ENCODE measurements at places on chromosomes 2 and 18.

DNA sequence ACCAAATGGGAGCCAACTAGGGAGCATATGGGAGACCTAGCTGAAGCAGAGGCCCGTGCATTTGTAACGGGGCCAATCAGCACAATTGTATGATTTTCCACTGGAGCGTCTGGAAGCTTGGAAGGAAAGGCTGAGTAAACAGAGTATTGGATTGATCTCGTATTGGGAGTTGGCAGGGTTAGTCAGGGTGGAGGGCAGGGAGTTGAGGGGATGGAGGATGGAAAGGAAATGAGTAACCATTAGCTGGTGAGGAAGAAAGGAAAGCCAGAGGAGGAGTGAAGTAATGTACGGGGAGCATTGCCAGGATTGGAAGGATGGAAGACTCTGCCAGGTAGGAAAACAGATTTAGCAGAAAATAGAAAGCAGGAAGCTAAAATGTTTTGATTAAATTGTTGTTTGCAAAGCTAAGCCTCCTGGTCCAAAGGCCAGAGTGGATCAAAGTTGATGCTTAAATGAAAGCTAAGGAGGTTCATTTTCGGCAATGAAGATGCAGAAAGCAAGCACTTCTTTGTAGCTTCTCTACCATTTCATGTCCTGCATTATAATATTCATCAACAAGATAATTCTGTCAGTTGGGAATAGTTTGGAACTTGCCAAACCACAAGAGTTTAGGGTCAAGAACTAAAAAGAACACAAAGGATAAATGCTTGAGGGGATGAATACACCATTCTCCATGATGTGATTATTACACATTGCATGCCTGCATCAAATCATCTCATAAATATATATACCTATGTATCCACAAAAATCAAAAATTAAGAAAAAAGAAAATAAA, 75.6 kb upstream of the TTN start:
- no peaks in the 10 kb centered on the region for H3K4me1 ChIP-seq
- DNase-seq = no peak
- no peaks in the 10 kb centered on the region for H3K36me3 ChIP-seq
- H3K27me3 ChIP-seq = no peaks in the 10 kb centered on the region

DNA sequence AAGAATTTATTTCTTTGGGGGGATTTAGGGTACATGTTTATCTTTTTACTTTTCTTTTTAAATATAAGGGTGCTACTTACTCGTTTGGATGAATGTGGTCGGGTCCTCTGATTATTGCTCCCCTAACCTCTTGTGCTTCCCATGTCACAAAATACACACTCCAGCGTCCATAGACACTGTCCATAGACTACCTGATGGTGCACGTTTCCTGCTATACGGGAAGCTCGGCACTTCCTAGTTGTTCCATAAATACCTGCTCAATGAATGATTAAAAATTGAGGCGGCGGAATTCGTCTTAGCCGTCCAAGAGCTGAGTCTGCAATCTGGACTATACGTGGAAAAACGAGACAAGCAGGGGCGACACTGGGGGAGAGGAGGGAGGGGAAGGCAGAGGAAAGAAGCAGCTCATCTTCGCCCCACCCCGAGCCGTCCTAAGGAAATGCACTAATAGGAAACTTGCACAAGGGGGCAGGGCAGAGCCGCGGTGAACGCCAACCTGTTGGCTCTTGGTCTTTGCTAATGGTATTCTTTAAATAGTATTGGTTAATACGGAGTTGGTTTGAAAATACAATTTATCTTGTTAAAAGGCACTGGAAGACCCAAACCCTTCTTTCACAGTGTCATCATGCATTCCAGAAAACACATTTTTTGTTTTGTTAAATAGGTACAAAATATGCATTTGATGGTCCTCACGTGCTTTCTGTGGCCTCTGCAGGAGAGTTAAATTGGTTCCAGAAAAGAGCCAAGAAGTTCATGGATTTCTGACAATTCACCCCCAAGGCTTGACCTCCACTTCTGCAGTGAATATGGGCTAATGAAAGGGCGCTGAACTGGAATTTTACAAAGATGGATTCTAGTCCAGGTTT, 73.0 kb upstream of the KCTD1 start:
- peaks cover 5% of the 10 kb centered on the region for H3K4me1 ChIP-seq
- DNase-seq = no peak
- peak overlapping the region; percentile 27 for H3K4me3 ChIP-seq
- no peaks in the 10 kb centered on the region for H3K27me3 ChIP-seq

DNA sequence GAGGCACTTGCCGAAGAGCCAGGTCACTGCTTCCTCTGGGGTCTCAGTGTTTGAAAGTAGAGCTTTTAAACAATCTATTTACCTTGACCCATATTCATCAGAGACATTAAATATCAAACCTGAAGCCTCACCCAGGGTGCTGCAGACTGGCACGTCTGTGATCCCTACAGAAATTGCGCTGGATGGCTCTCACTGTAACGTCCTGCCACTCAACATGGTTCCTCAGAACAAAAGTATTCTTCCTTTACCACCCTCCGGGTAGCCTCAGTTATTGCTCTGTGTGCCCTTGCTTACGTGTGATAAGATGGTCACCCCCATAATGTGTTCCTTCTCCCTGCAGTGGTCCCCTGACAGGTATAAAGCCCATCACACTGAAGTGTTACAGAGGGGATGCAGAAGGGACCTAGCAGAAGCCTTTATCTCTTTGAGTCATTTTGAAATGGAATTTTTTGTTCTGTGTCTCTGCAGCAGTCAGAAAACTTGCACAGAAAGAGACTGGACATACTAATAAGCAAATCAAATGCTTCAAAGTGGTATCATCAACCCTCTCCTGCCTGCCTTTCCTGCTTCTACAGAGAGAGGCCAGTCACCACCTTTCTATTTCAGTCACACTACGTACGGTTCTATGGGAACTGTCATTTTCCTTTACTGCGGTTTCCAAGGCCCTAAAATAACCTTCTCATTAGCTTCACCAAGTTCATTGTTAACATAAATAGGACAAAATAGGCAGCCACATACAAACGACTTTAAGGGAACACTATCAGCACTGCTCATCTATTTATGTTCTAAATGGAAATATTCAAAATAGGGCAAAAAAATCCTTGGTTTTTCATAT, 86.8 kb downstream of the METTL8 start:
- peaks cover 16% of the 10 kb centered on the region for H3K4me1 ChIP-seq
- H3K27me3 ChIP-seq = no peaks in the 10 kb centered on the region
- no peak for DNase-seq
- H3K27ac ChIP-seq = peak overlapping the region; percentile 75
- H3K36me3 ChIP-seq = no peaks in the 10 kb centered on the region
- H3K4me3 ChIP-seq = no peak overlapping the region

DNA sequence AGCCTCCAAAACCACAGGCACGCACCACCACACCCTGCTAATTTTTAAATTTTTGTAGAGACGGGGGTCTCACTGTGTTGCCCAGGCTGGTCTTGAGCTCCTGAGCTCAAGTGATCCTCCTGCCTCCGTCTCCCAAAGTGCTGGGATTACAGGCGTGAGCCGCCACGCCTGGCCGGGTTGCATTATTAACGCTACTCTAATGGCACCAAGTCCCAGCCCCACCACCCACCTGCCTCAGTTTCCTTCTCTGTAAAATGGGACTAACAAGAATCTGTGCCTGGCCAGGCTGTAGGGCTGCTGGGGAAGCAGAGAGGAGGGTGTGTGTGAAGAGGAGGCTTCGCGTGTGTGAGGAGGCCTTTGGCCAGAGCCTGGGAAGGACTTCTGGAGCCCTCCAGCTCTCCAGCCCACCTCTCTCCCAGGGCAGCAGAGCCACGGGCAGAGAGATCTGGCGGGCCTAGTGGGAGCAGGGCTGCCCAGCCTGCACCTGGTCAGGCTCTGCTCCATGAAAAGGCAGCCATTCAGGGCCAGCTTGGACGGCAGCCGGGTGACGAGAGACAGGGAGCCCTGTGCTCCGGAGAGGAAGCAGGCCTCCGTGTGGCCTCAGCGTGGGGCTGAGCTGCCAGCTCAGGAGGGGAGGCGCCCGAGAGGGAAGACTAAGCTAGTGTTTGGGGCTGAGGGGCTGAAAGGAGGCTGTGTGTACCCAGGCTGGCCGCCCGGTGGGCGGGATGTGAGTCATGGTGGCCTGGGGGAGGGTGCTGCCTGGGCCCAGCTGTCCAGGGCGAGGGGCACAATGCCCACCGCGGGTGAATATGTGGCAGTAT, 7.4 kb upstream of the B3GNT7 start:
- H3K36me3 ChIP-seq = peaks cover 7% of the 10 kb centered on the region
- H3K27ac ChIP-seq = no peak overlapping the region
- H3K4me3 ChIP-seq = no peak overlapping the region

DNA sequence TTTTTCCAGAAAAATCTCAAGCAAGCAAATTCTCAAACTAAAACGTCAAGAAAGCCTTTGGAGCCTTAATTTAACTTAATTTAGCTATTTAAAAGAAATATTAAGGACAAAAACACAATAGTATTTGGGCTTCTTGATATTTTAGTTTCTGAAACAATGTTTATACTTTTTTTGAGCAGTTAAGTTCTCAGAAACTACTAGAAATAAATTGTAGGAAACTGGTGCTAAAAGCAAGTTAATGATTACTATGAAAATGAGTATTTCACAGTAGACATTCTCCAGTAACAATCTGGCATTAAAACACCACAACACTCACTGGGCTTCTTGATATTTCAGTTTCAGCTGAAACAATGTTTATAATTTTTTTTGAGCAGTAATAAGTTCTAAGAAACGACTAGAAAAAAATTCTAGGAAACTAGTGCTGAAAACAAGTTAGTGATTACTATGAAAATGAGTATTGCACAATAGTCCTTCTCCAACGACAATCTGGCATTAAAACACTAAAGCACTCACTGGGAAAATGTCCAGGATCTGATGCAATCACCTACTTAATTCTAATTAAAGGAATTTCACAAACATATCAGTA, 45.1 kb downstream of the TRAK2 start:
- no peak for DNase-seq
- H3K27ac ChIP-seq = peak overlapping the region; percentile 68
- no peaks in the 10 kb centered on the region for H3K27me3 ChIP-seq

- H3K27ac ChIP-seq = peak overlapping the region; percentile 95
- H3K4me1 ChIP-seq = peaks cover 43% of the 10 kb centered on the region
- peaks cover 39% of the 10 kb centered on the region for H3K36me3 ChIP-seq
- H3K27me3 ChIP-seq = no peaks in the 10 kb centered on the region
- peak overlapping the region; percentile 91 for H3K4me3 ChIP-seq
These were observed 606 bp downstream of the AGBL5 start for GRCh38 chr2:27051902-27052645.

Measured in esophagus muscularis mucosa (tissue), 4 donors.